ENCODE measurements at places on chromosomes 7 and 10. TPM values are rescaled to one million over a fixed set of nuclear protein-coding genes. Genes with fewer than 3 reads are reported as not detected.

DNA sequence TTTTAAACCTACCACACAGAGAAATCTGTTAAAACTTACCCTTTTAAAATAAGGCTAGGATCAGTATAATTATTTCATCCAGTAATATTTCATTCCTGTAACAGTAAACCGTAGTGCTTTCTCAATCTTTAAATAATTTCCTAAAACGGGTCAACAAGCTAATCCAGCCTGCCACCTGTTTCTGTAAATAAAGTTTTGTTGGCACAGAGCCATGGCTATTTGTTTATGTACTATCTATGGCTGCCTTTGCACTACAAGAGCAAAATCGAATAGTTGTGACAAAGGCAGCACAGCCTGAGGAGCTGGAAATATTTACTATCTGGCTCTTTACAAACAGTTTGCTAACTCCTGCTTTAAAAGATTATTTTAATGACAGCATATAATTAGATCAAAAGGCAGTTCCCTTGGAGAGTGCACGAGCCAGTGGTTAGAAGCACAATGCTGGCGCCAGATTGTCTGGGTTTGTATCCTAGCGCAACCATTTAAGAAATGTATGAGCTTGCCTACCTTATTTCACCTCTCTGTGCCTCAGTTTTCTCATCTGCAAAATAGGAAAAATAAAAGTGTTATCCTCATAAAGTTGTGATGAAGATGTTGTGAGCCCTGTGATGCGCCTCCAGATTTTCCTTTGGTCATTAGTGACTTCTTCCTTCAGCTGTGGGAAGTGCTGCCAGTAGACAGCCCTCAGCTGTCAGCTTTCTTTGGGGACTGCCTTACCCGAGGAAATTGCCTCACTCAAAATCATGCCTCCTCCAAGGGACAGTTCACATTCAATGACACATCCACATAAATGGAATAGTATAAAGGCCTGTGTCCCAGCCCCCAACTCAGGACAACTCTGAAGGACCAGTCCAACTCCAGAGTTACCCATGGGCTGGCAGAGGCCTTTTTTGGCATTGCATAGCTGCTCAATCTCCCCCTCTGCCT, 11.8 kb upstream of the MIOS start:
- DNase-seq: no peak

DNA sequence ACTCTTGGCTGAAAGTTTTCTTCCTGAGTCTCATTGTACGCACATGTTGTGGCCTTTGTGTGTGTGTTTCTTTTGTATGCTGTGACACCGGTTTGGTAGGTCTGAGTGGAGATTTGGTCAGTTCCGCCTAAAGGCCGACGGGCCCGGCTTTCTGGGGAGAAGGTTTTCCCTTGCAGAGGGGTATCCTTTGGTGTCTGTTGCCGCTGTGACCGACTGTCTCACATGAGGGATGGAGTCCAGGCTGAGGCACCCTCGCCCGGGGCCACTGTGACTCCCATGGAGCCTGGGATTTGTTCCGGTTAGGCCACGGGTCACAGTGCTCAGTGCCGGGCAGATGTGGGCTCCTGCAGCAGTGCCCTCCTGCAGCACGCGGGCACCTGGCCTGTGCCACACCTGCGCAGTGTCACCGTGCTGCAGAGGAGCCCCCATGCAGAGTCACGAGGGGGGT, 19.4 kb downstream of the INPP5A start:
- no peak for DNase-seq

CPED1 gene
- 0.57 TPM for polyA plus RNA-seq

DNA sequence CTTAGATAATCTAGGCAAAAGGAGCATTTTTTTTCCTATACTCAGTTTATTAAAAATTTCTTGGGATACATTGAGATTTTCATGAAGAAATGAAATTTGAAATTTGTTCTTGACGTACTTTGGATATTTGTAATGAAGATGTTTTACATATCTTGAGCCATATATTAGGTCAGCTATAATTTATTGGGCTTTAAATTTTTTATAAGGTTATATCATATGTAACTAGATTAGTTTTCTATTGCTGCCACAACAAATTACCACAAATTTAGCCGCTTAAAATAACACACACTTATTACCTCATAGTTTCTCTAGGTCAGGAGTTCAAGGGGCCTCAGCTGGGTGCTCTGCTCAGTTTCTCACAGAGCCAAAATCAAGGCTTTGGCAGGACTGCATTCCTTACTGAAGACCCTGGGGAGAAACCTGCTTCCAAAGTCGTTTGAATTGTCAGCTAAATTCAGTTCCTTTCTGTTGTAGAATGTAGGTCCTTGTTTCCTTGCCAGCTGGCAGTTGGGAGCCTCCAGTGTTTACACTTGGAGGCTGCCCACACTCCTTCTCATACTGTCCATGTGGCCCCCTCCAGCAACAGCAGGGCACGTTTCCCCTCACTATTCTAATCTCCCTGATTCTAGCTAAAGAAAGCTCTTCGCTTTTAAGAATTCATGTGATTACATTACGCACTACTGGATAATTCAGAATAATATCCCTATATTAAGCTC, 42.6 kb upstream of the DNAH11 start:
- DNase-seq: no peak

DNA sequence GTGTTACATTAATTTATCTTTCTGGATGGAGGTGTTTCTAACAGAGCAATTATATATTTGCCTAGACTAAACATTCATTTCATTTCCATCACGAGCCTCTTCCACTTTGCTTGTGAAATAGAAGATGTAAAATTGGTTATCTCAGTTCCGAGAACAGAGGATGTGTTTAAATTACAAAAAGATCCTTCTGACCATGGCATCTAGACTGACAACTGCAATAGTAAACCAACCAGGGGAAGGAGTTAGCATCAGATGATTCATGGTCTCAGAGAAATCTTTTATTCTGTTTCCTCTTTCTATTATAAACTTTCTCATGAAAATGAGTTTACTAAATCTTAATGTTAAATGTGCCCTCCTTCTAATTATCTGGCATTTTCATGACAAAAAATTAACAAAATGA, 149.8 kb upstream of the WDR11 start:
- DNase-seq: no peak
